ENCODE measurements at places on chromosomes 7 and 10.

- no peaks in the 10 kb centered on the region for H3K36me3 ChIP-seq
- H3K4me3 ChIP-seq, result no peak overlapping the region
- no peaks in the 10 kb centered on the region for H3K4me1 ChIP-seq
These were observed 142.7 kb downstream of the ELFN1 start for GRCh38 chr7:1812509-1813393.

DNA sequence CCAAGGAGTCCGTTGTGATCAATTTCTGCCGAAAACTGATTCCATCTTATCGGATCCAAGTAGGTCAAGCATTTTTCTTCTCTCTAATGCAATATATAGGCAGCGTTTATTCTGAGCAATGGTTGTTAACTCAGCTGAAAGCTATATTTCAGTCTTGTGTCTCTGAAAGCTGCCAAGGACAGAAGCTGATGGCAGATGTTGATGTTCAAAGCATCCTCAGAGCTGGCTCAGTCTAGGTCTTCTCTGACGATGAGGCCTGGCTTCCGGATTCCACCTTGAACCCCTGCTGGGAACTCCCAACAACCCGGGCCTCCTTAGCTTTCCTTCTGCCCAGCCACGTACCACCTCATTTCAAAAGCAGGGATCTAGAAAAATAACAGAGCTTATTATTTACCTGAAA is 863.6 kb downstream of the NRG3 start:
- no peaks in the 10 kb centered on the region for H3K4me1 ChIP-seq
- no peak overlapping the region for H3K4me3 ChIP-seq
- no peaks in the 10 kb centered on the region for H3K36me3 ChIP-seq
- H3K27ac ChIP-seq, result no peak overlapping the region
- H3K27me3 ChIP-seq, result no peaks in the 10 kb centered on the region
- no peak for DNase-seq

- H3K27me3 ChIP-seq, result peaks cover 6% of the 10 kb centered on the region
- no peaks in the 10 kb centered on the region for H3K4me1 ChIP-seq
- H3K27ac ChIP-seq, result no peak overlapping the region
These were observed 237.3 kb upstream of the SLC26A5 start for GRCh38 chr7:103683348-103683747.

DNA sequence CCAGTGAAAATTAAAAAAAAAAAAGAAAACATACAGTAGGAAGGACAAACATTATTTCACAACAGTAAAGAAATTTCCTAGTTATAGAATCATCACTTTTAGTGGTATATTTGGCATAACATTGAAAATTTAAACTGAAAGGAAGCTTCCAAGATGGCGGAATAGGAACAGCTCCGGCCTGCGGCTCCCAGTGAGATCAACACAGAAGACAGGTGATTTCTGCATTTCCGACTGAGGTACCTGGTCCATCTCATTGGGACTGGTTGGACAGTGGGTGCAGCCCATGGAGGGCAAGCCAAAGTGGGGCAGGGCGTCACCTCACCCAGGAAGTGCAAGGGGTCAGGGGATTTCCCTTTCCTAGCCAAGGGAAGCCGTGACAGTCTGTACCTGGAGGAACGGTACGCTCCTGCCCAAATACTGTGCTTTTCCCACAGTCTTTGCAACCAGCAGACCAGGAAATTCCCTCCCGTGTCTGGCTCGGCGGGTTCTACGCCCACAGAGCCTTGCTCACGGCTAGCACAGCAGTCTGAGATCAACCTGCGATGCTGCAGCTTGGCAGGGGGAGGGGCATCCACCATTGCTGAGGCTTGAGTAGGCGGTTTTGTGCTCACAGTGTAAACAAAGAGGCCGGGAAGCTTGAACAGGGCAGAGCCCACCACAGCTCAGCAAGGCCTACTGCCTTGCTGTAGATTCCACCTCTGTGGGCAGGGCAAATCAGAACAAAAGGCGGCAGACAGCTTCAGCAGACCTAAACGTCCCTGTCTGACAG is 19.4 kb downstream of the PON3 start:
- H3K27ac ChIP-seq, result no peak overlapping the region
- DNase-seq, result no peak
- peaks cover 4% of the 10 kb centered on the region for H3K27me3 ChIP-seq
- no peak overlapping the region for H3K4me3 ChIP-seq
- peaks cover 5% of the 10 kb centered on the region for H3K36me3 ChIP-seq

DNA sequence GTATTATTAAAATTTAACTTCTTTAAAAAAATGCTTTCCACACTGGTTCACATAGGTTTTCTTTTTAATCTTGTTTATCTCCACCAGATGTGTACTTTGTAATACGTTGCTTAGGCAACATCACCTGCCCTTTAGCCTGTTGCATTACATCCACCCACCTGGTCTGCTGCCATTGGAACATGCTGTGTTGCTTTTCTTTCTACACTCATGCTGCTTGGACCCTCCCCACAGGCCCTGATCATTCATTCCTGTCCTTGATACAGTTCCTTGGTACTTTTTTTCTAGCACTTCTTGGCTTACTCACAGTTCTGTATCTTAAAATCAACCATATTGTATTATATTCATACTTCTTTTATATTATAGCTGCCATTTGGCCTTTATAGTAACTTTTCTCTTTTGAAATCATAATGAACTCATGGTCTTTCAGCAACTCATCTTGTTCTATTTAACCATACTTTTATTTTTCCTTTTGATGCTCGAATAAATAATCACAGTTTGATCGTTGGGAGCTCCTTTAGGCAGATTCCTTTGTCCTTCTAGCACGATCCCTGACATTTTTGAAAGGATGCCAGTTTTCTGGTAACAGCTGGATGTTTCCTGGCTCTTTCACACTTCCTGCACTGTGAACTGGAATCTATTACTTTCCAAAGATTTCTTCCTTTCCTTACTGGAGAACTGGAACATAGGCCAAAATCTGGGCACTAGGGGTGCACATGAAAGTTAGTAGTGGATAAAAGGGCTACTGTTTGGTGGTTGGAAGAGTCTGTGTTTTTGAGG is 125.1 kb downstream of the CDK14 start:
- no peaks in the 10 kb centered on the region for H3K27me3 ChIP-seq
- no peaks in the 10 kb centered on the region for H3K36me3 ChIP-seq
- no peak overlapping the region for H3K4me3 ChIP-seq
- no peaks in the 10 kb centered on the region for H3K4me1 ChIP-seq
- no peak for DNase-seq

Measured in activated naive CD8-positive, alpha-beta T cell treated with anti-CD3 and anti-CD28 coated beads for 36 hours (primary cell).